ENCODE measurements at places on chromosomes 3 and 15.

- no peak for DNase-seq
Measured at GRCh38 chr3:52272831-52273230, 5.6 kb downstream of the WDR82 start.

DNA sequence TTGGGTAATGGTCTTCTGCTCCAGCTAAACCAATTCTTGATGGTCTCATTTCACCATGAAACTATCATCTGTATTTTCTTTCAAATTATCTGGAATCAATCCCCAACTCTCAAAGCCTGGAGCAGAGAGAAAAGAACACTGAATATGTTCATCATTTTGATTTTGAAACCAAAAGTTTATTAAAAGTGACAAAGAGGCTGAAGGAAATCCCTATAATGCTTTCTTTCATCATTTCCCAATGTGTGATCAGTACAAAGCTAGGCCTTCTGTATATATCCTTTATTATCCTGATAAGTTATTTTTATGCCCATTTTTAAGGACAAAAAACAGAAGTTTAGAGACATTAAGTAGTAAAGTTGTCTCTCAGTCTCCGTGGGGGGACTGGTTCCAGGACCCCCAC lies 50.1 kb upstream of the MBNL1 start:
- no peak for DNase-seq

- no peak for DNase-seq
Measured at GRCh38 chr3:11625376-11626083, 18.2 kb downstream of the VGLL4 start.

GRCh38 chr15:41966920-41967465 lies 5.4 kb downstream of the EHD4 start:
- no peak for DNase-seq

- DNase-seq: no peak
Measured at GRCh38 chr15:93179072-93179471, 90.1 kb upstream of the RGMA start.

DNA sequence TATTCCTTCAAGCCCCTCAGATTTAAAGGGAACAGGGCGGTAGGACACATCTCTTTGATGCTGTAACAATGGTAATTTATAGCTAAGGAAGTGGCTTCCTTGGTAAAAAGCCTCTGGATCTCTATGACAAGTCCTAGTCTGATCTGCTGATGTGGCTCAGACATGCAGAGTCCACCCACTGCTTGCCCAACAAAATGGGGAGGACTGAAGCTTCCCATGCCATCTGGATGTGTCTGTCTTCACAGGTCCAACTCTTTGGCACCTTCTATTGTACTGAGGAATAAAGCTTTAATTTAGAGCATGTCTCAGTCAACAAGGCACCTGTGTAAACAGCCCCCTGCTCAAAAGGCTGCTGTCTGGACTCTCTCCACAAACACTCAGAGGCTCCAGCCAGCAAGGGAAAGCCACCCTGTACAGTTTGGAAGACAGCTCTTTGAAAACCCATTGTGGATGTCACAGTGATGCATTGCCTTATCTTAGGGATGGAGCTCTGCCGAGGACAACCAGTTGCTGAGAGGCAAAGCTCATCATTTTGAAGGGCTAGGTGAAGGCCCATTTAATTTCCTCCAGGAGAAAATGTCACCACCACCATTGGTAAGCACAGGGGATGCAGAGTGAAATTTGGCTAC lies 348.6 kb upstream of the GRM7 start:
- no peak for DNase-seq

- no peak for DNase-seq
Measured at GRCh38 chr3:146159037-146159436, 1.9 kb downstream of the PLOD2 start.

Measured in GM12891 (cell line).